ENCODE measurements at places on chromosomes 11 and 22.

DNA sequence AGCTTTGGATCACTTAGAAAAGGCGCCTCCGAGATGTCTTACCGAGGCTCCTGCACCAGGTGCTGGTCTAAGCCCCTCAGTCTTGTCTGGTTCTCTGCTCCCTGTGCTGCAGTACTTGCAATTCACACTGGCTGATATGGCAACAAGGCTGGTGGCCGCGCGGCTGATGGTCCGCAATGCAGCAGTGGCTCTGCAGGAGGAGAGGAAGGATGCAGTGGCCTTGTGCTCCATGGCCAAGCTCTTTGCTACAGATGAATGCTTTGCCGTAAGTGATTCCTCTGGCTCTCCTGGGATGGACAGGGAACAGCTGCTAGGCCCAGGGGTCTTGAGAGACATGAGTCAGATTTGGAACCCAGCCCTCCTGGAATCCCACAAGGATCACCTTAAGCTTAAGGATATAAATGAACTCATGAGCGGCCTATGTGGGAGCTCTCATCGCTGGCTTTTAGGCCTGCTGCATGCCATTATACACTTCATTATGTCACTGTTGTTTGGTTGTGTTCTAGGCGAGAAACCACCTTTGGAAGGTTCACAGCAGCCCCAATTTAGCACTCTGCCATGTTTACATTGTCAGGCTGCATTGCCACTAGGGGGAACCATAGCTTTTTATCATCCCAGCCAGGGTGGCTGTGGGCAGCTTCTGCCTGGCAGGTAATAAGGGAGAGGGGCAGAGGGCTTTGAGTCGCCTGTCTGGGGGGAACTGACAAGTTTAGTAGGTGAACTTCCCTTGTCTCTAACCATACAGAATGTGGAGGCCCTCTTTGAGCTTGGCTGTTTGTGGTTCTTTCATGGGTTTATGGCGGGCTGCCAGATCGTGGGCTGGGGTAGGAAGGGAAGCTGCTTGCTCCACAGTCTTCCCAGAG lies 8.5 kb downstream of the ACAD8 start:
- no peak for DNase-seq

DNA sequence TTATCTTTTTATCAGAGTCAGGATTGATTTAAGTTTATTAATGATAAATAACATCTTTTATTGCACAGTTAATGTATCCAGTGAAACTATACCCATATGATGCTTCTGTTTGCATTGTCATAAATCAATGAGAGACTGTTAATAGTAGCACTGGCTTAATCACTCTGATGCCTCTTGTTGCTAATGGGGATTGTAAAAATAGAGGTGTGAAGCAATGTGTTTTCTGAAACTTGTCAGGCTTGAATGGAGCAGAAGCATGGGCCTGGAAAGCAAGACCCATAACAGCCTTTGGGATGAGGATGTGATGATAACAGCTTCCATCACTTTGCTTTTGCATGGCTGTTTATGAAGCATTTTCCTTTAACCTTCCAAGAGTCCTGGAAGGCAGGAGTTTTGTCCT lies 319.7 kb downstream of the DDX10 start:
- DNase-seq: no peak

DNA sequence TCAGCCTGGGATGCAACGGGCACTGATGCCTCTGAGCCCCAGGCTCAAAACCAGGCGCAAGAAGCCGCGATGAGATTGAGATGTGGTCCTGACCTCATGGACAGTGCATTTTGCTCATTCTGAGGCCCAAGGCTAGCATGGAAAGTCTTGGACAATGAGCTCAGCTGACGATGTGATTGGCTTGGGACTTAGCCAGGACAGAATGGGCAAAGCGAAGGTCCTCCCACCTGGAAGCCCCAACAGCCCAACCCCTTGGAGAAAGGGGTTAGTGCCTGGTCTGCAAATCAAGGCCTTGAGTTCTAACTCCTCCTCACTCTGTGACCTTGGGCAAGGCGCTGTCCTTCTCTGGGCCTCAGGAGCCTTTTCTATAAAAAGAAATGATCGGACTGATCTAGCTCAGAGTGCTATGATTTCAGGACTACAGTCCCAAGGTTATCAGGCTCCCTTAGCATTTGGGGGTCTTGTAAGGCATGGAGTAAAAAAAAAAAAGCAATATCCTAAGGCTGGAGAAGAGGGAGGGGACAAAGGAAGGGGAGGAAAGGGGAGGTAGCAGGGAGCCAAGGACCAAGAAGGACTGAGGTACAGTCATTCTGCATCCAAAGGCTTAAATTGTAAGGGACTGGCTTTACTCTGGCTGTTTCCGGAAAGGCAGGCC lies 2.7 kb downstream of the SLC43A3 start:
- no peak for DNase-seq

DNA sequence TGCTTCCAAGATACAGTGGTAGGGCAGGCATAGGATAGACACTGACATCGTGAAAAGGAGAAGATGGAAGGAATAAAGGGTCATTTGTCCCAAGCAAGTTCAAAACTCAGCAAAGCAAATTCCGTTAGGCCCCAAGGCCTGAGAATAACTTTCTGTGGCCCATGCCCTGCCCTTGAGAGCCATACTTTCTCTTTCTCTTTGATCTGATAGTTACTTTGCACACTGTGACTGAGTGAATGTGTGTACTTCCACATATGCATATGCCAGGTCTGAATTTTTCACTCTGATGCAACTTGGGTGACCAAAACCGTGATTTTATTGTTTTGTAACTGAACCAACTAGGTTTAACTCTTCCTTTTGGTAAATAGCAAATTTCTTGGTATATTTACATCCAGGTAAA lies 371.5 kb downstream of the RAB38 start:
- no peak for DNase-seq

GRCh38 chr22:24703101-24703500 lies 71.4 kb downstream of the PIWIL3 start:
- DNase-seq: no peak

GRCh38 chr22:28442711-28443525 lies 236.7 kb downstream of the TTC28 start:
- DNase-seq: no peak

GRCh38 chr11:11608783-11609232 lies 13.0 kb downstream of the GALNT18 start:
- DNase-seq: no peak

GRCh38 chr22:36425977-36426523 lies 38.3 kb upstream of the MYH9 start:
- DNase-seq: no peak

DNA sequence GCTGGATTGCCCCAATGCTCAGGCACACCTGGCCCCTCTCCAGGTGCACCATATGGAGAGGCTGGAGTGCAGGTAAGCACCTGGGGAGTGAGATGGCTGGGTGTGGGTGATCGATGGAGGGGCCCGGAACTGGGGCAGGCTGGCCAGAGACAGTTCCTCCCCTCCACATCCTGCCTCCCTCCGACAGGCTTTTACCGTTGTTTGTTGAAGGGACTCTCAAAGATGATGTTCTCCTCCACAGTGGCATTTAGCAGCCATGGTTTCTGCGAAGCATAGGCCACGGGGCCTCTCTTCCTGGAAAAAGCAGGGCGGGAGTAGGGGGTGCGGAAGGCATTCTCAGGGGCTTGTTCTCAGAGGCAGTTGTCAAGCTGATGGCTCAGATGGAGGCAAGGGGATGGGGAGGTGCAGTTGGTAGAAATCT lies 25.9 kb upstream of the KCNJ11 start:
- no peak for DNase-seq

GRCh38 chr11:88813233-88813915 lies 252.4 kb downstream of the GRM5 start:
- no peak for DNase-seq
